ENCODE measurements at places on chromosomes 3 and 15. TPM values are rescaled to one million over a fixed set of nuclear protein-coding genes. Genes with fewer than 3 reads are reported as not detected.

The PSTPIP1 gene
- 0.36 TPM for total RNA-seq

The CFAP91 gene
- total RNA-seq: 0.07 TPM

The LRRC31 gene
- total RNA-seq: not detected

The ZNF502 gene
- 6.2 TPM for total RNA-seq

The SRGAP3 gene
- 11.3 TPM for total RNA-seq

The ACTC1 gene
- not detected for total RNA-seq

The SCAANT1 gene
- total RNA-seq: not detected

All from nasal cavity respiratory epithelium epithelial cell of viscerocranial mucosa (primary cell).